A549 treated with CORT108297 at 1 μM for 4 hours (cell line): ENCODE measurements at places on chromosomes 7 and 10. TPM values are rescaled to one million over a fixed set of nuclear protein-coding genes. Genes with fewer than 3 reads are reported as not detected.

TAS2R5 gene
- 0.24 to 0.47 TPM (median 0.35 TPM) in 5 replicates for total RNA-seq

LRRD1 gene
- not detected in 5 replicates for total RNA-seq

PAOX gene
- 1.7 to 2.4 TPM (median 2.1 TPM) in 5 replicates for total RNA-seq

VDAC2 gene
- 281 to 341 TPM (median 295 TPM) in 5 replicates for total RNA-seq

FHIP2A gene
- 7.9 to 10.1 TPM (median 8.2 TPM) in 5 replicates for total RNA-seq

WEE2 gene
- 0.03 TPM in 1 of 5 replicates, not detected in the others for total RNA-seq

FOXP2 gene
- not detected in 5 replicates for total RNA-seq

STRIP2 gene
- 6.7 to 8.4 TPM (median 7.1 TPM) in 5 replicates for total RNA-seq

CLEC2L gene
- total RNA-seq, result 0.08 to 0.13 TPM (median 0.11 TPM) in 5 replicates

PTN gene
- not detected in 5 replicates for total RNA-seq

HTR5A gene
- not detected in 5 replicates for total RNA-seq

UPK3BL2 gene
- total RNA-seq, result 2.1 to 3.8 TPM (median 2.7 TPM) in 5 replicates

ADAMTS14 gene
- total RNA-seq, result 0.05 to 0.10 TPM (median 0.09 TPM) in 5 replicates
